ENCODE measurements at places on chromosomes 16 and 17.

GRCh38 chr17:70407506-70407905 is 238.2 kb downstream of the KCNJ2 start:
- DNase-seq, result no peak

- DNase-seq, result no peak
Measured at GRCh38 chr16:88624977-88625576, 13.3 kb upstream of the IL17C start.

DNA sequence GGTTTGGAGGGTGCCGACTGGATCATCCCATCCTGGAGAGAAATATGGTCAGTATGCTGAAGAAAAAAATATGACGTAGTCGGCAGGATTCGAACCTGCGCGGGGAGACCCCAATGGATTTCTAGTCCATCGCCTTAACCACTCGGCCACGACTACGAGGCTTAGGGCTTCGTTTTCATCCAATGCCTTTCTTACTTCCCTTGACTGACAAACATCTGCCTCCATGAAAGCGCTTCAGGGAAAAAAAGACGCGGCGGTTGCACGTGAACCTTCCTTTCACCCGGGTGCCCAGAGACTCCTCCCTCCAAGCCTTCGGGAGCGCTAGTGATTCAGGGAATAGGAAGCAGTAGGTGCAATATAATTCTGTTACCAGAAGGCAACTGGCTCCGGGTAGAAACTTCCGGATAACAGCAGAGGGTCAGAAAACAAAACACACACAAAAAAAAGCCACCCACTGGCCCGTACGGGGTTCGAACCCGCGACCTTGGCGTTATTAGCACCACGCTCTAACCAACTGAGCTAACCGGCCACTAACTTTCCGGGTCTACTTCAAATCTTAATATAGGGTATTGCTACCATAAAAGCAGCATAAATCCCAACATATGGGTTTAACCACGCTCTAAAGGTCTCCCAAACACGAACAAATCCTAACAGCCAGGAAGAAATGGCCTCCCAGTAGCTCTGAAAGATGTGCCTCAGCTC is 16.3 kb upstream of the AURKB start:
- DNase-seq, result no peak

DNA sequence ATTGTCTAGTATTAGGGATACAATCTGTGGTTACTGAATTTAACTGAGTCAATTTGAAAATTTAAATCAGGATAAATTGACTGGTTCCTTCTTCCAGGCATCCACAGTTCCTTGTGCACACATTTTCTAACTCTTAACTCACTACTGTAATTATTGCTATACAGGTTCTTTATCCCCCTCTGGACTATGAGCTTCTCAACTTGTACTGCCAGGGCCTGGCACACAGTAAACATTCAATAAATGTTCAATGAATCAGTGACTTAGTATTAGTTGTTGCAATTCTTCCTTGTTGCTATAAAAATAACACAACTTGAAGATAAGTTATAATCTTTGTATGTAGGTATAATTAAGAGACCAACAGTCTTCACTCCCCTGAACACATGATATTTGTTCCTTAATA is 67.9 kb downstream of the SSH2 start:
- DNase-seq, result no peak

- no peak for DNase-seq
Measured at GRCh38 chr16:53915452-53916160, 211.7 kb downstream of the FTO start.

- no peak for DNase-seq
Measured at GRCh38 chr17:31198026-31198425, 99.0 kb downstream of the OMG start.

GRCh38 chr17:12665263-12666210 is at the start of gene MYOCD:
Gene MYOCD (plus strand): TSS chr17:12665890. CDS start chr17:12666189, 299 bp downstream.
- DNase-seq, result no peak

DNA sequence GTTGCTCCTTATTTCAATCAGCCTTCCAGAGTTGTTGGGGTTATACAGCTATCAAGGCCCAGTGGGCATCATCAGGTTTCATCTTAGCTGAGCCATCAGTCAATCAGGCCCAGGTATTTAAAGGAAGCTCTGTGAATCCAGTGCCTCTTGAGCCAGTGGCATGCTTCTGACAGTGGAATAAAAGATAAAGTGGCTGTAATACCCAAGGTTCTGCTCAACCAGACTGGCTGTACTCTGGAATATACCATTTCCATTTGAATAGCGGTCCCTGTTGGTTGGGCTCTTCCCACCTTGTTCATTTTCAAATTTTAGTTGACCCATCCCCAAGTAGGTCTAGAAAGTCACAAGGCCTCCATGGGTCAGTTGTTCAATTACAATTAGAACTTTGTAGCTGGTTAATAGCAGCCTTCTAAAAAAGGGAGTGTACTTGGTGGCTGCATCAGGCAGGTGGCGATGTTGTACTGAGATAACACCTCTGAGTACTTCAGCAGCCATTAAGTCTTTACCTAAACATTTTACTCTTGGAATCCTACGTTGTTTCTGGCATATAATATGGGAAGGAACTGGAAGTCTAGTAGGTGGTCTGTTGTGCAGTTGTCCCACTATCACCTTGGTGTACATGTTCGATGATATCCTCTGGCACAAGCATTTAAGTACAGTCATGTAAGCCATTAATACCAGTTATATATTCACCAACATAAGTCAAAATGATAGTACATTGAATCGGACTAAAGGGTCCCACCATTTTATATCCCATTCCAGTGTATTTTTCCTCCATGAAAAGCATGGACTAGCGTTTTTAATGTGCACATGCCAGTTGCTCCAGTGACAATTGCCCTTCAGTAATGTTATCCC is 294.1 kb downstream of the BCAS3 start:
- DNase-seq, result peak; percentile 65

- no peak for DNase-seq
Measured at GRCh38 chr17:57372156-57372555, 115.8 kb downstream of the MSI2 start.

DNA sequence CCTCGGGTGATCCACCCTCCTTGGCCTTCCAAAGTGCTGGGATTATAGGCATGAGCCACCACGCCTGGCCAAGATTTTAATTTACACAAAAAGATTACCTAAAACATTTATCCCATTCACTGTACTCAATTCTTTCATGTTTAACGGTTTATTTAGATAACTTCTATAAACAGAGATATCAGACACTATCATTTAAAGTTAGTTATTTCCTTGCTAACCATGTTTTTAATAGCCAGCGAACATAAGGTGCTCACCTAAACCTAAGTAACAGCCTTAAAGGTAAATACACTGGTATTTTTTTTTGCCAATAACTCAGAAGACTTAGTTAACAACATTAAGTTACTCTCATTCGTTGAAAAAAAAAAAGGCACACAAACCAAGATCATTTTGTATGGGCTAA is 82.0 kb upstream of the C17orf78 start:
- no peak for DNase-seq

GRCh38 chr16:4649744-4650442 is 25.3 kb downstream of the MGRN1 start:
- no peak for DNase-seq

- no peak for DNase-seq
Measured at GRCh38 chr17:78761789-78762406, 20.2 kb downstream of the CYTH1 start.

DNA sequence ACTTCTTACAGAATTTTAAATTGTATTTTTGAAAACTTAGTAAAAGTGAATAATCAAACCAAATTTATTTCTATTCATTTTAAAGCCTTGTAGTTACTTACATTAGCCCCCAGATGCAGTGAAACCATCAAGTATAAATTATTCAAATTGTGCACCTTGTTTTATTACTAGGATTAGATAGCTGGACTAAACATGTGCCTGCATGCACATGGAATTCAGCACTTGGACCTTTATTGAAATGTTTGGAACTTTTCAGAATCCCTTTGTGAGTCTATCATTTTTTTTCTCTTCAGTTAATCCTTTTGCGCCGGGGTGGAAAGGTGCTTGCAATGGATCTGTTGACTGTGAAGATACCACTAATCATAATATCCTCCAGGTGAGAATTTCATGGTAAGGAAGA is 4.7 kb downstream of the ZPBP2 start:
- peak; percentile 54 for DNase-seq

- no peak for DNase-seq
Measured at GRCh38 chr17:72609501-72609900, 483.0 kb downstream of the SLC39A11 start.

DNA sequence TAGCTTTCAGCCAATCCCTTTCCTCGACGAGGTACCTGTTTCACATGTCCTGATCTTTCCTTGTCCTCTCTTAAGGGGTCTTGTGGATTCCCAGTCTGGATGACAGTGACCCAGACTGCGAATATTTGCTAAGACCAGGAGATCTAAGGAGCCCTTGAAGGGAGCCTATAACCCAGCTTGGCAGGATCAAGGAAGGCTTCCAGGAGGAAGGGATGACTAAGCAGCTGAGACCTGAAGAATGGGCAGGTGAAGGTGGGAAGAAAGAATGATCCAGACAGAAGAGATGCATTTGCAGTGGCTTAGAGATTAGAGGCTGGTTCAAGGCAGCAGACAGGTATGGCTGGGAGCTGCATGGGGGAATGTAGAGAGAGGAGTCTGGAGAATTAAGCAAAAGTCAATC is 1.9 kb upstream of the PDK2 start:
- DNase-seq, result no peak

- DNase-seq, result peak; percentile 92
Measured at GRCh38 chr17:58317421-58318064, 11.1 kb downstream of the TSPOAP1 start.

GRCh38 chr16:10930755-10931093 is 11.5 kb downstream of the DEXI start:
- peak; percentile 49 for DNase-seq

- DNase-seq, result no peak
Measured at GRCh38 chr16:72425571-72426341, 253.8 kb upstream of the PMFBP1 start.

DNA sequence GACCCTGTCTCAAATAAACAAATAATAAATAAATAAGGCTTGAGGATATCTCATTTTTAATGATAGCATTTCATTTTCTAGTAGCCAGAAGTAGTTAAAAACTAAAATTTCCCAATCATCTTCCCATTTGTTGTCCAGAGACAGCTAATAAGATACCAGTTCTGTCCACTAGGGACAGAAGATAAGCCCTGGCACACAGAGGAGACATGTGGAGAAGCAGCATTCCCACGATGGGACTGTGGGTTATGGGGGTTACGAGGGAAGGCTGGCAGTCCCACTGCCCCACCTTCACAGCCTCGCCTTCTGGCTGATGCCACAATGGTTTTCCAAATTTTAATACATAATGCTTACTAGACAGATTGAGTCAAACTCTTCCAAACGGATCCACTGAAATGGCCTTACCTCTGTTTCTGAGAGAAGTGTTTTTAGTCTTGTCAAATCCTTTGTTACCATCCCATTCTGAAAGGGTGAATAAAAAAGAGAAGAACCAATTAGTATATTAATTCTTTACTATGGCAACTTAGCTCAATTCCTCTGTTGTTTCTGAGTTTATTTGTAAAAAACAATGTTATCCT is 44.2 kb downstream of the HELZ start:
- peak; percentile 17 for DNase-seq

DNA sequence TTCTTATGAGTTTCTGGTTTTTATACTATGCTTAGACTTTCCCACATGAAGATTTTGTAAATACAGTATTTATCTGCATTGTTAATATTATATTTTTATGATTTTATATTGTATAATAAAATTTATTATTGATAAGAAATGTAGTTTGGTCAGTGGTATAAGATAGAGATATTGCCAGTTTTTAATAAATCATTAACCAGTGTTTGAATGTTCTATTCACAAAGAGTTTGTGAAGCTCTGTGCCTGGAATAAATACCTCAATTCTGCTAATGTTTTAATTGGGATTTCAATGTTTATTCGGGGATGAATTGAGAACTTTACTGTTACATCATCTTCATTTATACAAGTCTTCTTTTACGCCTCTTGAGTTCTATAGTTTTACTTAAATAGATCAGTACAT is 16.9 kb downstream of the COX10 start:
- DNase-seq, result no peak

DNA sequence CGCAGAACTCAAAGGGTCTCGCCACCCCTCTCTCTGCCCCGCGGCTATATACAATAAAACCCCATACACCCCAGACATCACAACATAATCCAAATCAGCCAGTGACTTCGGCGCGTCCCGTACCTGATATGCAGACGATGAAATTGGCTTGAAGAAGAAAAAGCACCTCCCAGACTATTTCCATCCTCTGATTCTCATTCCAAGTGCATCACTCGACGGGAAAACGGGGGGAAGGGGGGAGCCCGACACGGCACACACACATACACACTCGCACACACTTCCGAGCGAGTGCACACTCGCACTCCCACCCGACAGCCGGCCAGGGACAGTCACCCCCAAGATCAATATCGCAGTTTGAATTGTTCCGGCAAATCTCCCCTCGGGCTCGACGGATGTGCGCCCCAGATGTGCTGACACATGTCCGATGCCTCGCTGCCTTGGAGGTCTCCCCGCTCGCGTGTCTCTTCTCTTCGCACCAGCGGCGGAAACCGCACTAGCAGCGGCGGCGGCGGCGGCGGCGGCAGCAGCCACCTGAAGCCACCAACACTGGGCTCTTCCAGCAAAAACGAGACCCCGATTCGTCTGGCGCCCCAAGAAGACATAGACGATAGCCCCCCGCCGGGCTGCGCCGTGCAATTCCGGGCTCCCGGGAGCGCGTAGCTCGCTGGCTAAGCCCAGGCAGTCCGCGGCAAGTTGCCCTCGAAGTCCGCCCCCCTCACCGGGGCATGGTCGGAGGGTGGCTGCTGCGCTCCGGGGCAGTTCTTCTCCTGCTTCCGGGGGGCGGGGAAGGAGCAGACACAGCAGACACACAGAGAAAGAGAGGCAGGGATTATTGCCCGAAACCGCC is 688 bp downstream of the CA10 start:
- DNase-seq, result no peak

DNA sequence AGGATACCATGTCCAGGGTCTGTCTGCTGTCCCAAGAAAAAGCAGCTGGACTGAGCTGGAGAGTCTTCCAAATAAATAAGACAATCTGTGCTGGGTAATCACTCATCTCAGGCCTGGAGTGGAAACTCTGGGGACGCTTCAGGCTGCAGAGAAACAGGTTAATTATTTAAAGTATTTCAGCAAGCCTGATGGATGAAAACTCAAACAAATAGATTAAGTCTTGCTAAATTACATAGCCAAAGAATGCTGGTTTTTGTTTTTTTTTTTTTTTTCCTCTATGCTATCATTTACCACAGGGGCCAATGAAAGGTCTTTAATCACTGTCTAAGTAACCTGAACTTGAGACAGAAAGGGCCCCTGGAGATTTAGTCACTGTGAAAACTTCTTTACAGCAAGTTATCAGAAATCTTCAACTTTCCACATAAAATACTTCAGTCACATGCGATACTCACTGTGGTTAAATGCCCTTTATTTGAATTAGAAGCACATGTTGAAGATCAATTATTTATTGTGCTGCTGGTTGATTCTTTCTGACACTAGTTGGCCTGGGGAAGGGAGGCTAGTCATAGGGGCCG is 31.0 kb upstream of the KCNJ2 start:
- DNase-seq, result no peak

DNA sequence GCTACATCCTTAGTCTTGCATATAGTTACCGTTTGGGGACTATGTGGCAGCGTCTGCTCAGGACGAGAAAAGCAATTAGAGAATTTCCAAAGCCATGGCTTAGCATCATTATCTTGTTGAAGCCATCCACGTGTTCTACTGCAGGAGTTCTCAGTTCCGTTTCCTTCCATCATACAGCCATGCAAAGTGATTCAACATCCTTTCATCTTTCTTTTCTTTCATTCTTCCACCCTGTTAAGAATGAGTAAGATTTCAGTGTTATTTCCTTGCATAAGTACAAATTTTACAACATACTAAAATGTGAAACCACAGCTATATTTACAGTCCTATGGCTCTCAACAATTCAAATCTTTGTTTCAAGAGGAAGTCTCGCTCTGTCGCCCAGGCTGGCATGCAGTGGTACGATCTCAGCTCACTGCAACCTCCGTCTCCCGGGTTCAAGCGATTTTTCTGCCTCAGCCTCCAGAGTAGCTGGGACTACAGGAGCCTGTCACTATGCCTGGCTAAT is 3.8 kb downstream of the MARF1 start:
- peak; percentile 79 for DNase-seq
